Stimulated activated CD4-positive, alpha-beta T cell treated with anti-CD3 and anti-CD28 coated beads, Interleukin-4, amount 100 ng/mL, for 48 hours (primary cell): ENCODE measurements at places on chromosomes 2 and 18.

GRCh38 chr2:133314795-133315194 is 253.5 kb downstream of the NCKAP5 start:
- no peak for DNase-seq

GRCh38 chr18:27430595-27430994 is 245.5 kb upstream of the CHST9 start:
- no peak for DNase-seq

DNA sequence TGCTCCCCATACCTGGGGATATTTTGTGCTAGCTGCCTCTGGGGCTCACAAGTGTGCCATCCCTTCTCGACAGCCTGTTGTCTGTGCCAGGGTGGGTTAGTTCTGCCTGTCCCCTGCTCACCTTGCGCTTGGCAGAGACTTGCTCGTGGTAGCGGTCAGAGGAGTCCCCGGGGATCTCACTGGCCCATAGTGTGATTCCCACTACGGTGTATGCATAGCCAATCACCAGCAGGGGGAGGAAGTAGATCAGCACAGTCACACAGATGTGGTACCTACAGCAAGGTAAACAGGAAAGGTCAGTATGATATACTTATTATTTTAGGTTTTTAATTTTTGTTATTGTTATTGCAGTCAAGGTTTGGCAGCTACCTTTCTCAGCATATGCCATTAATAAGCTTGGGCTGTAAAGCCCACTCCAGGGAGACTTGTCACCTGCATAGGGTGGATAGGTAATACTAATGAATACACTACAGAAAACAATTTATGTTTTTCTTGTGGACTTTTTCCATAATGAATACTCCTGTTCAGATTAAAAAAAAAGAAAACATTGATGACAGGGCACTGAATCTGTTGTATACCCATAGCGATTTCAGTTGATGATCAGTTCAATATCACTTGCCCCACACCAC is 95.2 kb downstream of the POLE4 start:
- peak; percentile 0 for DNase-seq

- no peak for DNase-seq
Observed at GRCh38 chr2:11011359-11011758, 99.6 kb downstream of the KCNF1 start.

- DNase-seq = no peak
Observed at GRCh38 chr2:132881546-132881945, 211.5 kb upstream of the LYPD1 start.

DNA sequence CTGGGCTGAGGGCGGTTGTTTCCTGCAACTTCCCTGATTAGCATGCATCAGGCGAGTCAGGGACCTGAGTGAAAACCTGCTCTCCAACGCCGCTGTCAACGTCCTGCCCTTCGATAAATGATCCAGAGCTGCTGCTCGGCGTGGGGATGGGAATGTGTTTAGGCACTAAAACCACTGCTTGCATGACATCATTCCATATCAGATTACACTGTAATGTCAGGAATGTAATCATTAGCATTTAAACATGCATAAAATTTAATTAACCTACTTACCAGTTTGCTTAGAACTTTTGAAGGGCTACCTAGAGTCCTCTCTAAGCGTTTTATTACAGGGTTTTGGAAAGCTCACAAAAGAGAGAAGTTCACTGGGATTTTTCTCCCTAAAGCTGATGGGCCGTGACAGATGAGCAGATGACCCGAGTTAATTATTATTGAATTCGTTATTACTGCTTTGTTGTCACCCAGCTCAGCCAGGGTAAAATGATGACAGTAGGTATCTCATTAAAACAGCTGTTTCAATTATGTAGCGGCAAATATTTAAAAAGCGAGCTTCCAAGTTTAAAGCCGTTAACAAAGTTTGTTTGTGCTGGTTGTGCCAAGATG is 685.6 kb upstream of the SALL3 start:
- DNase-seq = no peak
